ENCODE measurements at places on chromosomes 4 and X. TPM values are rescaled to one million over a fixed set of nuclear protein-coding genes. Genes with fewer than 3 reads are reported as not detected.

DNA sequence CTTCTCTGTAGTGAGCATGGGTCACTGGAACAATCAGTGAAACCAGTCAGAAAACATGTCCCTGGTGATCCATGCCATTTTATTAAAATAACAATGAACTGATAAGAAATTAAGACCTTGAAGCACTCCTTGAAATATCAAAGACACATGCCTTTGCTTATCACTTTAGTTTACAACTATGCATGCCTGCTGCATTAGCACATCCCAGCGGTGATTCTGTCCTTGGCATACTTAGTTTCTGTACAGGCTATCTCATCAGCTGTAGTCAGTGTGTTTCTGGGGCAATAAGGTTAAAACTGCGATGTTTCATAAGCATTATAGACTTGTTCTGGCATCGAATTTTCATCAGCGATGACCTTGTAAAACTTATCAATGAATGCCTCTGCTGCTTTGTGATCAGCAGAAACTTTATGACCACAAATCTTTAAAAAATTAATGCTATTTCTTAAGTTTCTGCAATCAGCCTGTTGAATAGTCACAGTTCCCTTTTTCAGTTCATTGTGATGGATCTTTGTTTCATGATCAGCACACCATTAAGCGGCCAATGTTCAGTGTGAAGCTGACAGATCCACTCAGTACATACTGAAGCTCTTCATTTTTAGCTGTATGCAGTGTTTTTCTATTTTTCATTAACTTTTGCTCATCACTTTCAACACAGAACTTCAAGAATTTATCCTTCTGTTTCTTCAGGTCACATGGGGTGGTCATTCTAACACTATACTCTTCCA lies 150.5 kb downstream of the RNF150 start:
- DNase-seq, result no peak

GRCh38 chr4:91681544-91681943 lies 622.2 kb upstream of the GRID2 start:
- DNase-seq, result no peak

DNA sequence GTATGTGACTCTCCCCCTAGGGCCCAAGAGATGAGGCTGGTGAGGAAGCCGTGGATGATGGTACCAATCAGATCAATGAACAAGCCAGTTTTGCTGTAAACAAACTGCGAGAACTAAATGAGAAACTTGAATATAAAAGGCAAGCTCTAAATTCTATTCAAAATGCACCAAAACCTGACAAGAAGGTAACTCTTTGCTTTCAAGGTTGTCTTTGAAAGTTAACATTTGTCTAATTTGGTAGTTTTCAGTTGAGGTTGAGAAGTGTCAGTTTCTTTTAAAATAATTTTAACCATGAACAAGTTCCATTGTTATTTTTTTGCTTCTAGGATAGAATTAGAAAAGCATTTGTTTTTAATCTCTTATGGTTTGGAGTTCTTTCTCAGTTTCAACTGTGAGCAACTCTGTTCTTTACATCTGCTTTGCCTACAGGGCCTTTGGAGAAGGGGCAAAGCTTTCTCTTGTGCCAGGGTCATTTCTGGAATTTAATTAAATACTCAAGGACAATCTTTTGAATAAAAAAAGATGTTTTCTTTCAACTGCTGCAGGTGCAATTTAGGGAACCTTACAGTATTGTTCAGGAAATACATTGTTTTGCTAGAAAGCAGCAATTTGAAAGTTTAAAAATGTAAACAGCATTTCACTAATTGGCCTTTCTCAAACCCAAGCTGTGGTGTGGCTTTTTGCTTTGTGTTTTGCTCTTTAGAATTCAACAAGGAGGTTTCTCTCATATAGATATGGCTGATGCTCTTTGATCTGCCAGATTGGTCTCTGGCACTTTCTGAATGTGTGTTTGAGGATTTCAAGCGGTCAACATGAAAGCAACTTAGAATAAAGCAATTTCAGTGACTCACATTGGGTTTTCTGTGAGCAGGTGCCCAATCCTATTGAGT lies 62.9 kb downstream of the LRP2BP start:
- no peak for DNase-seq

DNA sequence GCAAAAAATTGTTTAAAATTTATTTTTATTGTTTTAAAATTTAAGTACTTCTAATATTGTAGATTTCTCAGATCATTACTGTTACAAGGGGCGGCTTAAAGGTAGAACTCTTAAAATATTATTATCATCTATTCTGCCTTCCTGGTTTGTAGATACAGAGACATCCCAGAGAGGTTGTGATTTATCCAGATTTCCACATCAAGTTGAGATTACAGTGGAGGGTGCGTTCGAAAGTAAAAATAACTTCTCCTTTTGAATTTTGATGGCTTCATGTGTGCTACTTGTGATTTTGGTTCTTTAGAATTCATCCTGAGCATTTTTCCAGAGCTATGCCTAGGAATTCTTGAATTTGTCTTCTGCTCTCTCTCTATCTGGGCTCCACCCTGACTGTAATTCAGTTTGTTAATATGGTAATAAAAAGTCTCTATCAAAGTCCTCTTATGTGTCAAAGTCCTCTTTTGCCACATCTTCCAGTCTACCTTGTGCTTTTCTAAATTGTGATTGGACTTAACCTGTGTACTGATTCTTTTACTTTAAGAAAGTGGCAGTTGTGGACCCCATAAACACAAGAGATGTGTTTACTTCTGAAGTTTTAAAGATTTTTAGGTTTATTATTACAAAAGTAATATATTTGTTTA lies 37.2 kb downstream of the CLCN3 start:
- no peak for DNase-seq

- no peak for DNase-seq
Measured at GRCh38 chrX:71067712-71068043, 456 bp downstream of the SNX12 start.

DNA sequence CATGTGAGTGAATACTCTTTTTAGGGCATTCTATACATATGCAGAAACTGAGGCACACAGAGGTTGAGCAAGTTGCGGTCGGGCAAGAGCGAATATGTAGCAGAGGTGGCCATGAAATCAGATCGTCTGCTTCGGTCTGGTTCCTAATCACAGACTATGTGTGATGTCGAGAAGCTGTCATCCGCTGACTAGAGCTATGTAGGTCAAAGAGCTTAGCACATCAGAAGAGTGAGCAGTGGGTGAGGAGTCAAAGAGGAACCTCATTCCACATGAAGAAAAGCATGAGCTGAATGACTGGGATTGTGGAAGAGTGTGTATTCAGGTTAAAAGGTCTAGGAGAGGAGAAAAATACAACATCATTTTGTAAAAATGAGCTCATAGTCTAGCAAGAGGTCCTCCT lies 19.0 kb downstream of the GAB3 start:
- no peak for DNase-seq

- no peak for DNase-seq
Measured at GRCh38 chrX:133214301-133214700, 3.9 kb downstream of the TFDP3 start.

DNA sequence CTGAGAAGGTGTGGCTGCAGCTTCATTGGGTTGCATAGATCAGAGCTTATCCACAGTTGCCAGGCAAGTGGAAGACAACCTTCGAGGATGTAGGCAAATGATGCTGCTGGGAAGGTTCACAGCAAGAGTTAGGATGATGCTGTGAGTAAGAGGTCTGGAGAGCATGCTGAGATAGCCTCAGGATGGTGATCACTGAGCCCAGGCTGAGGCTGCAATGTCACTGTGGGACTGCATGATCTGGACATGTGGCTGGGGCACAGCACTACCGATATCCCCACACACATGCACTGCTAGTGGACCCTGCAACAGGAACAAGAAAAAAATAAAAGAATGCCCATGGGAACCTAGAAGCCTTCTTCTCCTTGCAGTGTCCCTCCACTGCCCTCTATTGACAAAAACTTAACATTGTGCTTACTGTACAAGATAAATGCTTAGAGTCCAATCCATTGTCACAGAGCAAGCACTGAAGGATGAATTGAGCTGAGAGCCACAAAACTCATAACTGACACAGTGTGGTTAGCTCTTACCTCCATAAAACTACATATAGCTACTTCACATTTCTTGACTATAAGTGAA lies 105.6 kb downstream of the CNKSR2 start:
- DNase-seq, result no peak

GRCh38 chrX:17052210-17052609 lies 105.8 kb downstream of the REPS2 start:
- DNase-seq, result no peak

- DNase-seq, result no peak
Measured at GRCh38 chrX:116499780-116500179, 37.0 kb upstream of the CT83 start.

DNA sequence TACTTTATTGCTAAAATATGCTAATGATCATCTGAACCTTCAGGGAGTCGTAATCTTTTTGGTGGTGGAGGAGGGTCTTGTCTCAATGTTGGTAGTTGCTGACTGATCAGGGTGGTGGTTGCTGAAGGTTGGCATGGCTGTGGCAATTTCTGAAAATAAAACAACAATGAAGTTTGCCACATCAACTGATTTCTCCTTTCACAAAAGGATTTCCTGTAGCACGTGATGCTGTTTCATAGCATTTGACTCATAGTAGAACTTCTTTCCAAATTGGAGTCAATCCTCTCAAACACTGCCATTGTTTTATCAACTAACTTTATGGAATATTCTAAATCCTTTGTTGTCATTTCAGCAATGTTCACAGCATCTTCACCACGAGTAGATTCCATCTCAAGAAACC lies 19.3 kb downstream of the DDIT4L start:
- no peak for DNase-seq

DNA sequence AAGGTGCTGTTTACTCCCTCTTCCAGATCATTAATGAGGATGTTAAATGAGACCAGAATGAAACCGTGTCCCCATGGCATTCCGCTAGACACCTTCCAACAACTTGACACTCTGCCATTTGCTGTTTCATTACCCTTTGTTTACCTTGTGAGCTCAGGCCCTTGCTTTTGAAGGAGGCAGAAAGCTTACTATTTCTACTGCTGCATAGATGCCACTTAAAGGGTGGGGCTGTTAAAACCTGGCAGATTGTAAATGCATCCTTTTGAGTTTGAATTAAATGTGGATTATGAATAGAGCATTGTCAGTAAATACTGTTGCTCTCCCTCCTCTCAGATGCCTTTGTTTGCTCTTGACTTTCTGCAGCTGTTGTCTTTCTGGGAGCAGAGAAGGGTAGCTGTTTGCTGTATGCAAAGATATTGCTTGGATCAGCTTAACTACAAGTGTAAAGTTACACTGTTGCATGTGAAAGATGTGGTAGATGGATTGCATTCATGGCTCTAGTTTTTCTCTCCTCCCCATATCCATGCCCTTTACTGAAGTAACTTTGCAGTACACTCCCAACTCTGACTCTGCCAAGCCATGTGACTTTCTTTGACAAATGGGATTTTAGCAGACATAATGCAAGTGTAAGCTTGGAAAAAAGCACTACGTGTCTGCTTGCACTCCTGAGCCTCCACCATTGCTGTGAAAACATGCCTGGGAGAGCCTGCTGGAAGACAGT lies 75.0 kb upstream of the DHX15 start:
- DNase-seq, result no peak

The PROM1 gene
- 7.1 TPM for total RNA-seq

The SPATA4 gene
- not detected for total RNA-seq

The ABHD18 gene
- 17.0 TPM for total RNA-seq

The FOXO4 gene
- 19.2 TPM for total RNA-seq

The PPEF2 gene
- total RNA-seq, result not detected

The IL2 gene
- not detected for total RNA-seq

The ADH7 gene
- not detected for total RNA-seq

Measured in thoracic aorta (tissue), 2 donors.